ENCODE measurements at places on chromosomes 5 and 9.
A peak's percentile ranks its signal among the peaks of the same experiment; 100 is the strongest.

GRCh38 chr5:78060421-78060820 is 234.1 kb downstream of the AP3B1 start:
- DNase-seq = no peak

DNA sequence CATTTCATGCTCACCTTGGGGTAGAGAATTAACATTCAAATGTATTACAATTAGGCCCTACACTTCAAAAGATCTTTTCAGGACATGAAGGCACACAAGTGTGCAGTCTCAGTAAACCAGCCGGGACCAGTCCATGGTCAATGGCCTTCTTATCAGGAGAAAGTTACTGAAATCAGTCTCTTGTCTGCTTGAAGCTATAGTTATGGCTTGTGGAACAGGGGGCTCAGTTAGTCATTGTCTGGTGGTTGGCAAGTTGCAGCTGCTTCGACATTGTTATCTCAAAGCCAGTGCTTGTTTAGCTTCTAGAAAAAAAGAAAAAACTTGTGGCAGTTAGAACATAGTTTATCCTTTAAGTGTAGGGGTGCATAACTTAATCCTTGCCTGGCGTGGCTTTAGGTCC is 213.1 kb upstream of the ACO1 start:
- no peak for DNase-seq

- no peak for DNase-seq
These were observed 439.0 kb downstream of the CSNK1G3 start for GRCh38 chr5:123950701-123951581.

DNA sequence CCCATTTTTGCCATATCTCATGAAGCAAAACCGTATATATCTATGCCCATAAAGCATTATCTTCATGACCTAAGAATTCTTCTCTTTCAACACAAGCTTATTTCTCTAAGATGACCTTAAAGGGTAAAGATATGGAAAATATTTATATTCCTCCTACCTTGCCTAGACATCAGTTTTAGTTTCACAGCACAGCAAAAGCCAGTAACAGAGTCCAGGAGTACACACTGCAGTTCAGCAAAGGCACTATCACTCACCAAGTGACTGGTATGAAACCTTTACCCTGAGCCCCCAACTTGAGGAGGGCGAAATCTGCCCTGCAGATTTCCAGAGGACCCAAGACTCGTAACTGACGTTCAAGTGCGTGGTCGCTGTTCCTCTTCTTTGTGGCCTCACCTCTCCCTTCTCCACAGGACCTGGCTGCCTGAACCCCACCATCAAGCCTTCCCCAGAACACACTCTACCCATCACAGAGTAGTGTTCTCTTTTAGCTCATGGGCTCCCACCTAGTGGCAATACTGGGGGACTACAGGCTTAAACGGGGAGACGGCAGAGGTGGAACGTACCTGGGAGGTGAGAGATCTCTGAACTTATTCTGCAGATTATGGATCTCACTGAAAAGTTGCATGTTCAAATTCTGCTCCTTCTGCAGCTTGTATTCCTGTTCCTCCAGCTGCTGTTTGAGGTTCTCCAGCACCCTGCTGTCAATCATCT is 141.0 kb downstream of the CDK5RAP2 start:
- DNase-seq = peak; percentile 0

GRCh38 chr5:9743507-9743906 is 113.4 kb upstream of the TAS2R1 start:
- no peak for DNase-seq

DNA sequence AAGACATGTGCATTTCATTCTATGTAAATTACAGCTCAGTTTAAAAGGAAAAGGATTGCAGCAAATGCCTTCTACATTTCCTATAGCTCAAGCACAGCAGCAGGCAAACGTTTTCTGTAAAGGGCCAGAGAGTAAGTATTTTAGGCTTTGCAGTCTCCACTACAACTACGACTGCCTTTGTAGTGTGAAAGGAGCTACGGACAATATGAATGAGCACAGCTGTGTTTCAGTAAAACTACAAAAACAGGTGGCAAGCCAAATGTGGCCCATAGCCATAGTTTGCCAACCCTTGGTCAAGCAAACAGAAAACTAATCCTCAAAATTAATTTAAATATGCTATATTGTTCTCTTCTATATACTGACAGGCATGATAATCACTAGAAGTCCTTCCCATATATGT is 7.2 kb downstream of the PTBP3 start:
- DNase-seq = no peak

DNA sequence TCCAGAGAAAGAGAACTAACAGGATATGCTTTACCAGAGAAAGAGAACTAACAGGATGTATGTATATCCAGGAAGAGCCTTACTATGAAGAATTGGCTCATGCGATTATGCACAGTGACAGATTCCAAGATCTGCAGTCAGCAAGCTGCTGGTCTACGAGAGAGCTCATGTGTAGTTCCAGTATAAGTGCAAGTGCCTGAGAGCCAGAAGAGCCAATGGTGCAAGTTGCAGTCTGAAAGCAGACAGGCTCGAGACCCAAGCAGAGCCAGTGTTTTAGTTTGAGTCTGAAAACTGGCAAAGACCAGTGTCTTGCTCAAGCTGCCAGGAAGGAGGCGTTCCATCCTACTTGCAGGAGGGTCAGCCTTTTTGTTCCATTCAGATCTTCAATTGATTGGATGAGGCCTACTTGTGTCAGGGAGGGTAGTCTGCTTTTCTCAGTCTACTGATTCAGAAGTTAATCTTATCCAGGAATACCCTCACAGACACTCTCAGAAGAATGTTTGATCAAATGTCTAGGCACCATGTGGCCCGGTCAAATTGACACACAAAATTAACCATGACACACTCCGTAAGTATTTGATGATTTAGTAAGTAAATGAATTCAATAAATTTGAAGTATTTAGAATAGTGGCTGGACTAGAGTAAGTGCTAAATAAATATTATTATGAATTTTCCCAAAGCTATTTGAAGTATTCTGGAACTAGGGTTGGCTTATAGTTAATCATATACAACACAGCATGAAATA is 372.1 kb upstream of the SGCD start:
- no peak for DNase-seq

- DNase-seq = no peak
These were observed 166.4 kb downstream of the FAM170A start for GRCh38 chr5:119795768-119796167.

DNA sequence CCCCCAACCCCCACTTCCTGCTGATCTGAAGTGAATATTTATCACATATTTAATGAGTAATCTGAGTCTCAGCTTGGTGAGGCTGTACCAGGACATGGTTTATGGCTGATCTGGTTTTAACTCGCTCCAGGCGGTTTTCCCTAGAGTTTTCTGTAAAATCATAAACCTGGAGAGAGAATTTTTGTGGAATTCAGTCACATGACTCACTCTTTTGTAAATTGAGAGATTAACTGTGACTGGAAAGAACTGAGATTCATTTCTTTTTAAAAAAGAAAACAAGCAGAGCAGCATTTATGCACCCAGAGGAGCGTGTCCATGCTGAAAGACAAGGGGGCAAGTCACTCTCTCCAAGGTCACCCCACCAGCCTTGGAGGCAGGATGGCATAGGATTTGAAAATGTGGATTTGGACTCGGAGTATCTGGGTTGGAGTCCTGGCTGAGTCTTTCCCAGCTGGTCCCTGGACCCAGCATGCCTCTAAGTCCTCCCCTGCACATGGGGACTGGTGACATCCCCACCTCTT is 81.8 kb downstream of the ZNF618 start:
- no peak for DNase-seq

- no peak for DNase-seq
These were observed 398.6 kb upstream of the ADAMTSL1 start for GRCh38 chr9:18075253-18075952.

GRCh38 chr5:138538943-138539627 is 4.0 kb downstream of the ETF1 start:
- no peak for DNase-seq

GRCh38 chr5:175059687-175060211 is 335.4 kb downstream of the MSX2 start:
- no peak for DNase-seq

DNA sequence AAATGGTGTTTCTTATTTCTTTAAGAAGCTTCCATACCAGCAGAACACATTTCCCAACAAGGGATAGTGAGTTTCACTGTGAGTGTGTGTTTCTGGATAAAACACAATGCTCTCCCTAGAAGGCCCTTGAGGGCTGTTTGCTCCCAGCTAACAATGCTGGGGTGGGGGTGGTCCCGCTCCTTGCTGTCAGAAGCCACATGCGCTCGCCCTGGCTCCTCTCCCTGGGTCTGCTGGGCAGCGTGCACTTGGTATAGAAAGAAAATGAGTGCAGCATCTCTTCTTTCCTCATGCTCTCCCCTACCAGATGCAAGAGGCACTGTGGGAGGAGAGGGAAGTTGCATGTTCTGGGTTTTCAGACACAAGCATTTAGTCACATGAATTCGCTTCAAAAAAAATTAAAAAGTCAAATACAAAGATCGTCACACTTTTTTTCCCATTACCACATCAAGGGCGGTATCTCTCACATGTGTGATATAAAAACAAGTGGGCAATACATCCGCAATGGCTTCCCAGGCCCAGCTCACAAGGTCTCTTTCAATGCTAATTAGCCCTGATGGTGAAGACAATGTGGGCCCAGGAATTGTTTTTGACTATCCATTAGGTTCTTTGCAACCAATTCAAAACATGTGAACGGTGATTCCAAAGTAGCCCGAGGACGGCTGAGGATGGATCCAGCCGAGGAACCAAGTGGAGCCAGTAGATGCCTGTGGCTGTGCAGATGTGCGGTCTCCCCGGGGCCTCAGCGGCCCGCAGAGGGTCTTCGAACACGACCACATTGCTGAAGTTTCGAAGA is 603.6 kb downstream of the IRX1 start:
- DNase-seq = no peak

GRCh38 chr5:134114886-134115805 is 665 bp downstream of the TCF7 start:
- DNase-seq = no peak

DNA sequence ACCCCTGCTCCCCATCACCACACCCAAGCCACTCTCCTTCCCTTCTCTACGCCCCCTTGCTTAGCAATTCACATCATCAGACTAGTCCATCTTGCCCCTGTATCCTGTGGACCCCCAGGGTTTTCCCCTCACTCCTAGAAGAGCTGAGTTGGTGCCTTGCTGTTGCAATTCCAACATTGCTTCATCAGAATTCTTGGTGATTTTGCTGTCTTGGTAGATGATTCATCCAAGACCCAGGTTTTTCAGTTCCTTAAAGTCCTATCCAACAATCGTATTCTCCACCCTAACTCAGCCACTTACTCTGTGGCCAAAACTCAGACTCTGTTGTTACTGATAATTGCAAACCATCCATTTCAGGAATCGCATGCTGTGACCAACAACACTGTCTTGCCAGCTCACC is 21.4 kb upstream of the CCNJL start:
- DNase-seq = no peak

DNA sequence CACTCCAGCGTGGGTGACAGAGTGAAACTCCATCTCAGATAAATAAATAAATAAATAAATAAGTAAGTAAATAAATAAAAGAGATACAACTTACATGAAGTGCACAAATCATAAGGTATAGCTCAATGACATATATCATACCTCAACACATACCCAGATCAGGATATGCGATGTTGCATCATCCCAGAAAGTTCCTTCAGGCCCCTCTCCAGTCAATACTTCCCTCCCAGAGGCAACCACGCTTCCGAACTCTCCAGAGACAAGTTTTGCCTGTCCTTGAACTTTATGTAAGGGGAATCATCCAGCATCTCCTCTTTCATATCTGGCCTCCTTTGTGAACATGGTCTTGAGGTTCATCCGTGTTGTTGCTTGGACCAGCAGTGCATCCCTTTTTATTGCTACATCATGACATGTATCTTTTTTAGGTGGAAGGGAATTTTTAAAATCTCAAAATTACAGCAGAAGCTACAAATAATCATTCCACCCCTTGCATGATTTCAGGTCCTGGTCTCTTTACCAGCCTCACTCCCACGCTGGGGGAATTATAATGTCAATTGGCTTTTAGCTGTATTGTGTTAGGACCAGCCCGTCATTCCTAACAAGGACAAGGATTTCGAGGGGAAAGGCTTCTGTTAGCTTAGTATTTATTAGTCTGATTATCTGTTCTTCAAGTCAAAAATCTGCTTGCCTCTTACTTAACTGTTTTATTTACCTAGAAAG is 32.9 kb upstream of the AOPEP start:
- DNase-seq = no peak

GRCh38 chr9:111807197-111807596 is 12.5 kb upstream of the SHOC1 start:
- DNase-seq = no peak

DNA sequence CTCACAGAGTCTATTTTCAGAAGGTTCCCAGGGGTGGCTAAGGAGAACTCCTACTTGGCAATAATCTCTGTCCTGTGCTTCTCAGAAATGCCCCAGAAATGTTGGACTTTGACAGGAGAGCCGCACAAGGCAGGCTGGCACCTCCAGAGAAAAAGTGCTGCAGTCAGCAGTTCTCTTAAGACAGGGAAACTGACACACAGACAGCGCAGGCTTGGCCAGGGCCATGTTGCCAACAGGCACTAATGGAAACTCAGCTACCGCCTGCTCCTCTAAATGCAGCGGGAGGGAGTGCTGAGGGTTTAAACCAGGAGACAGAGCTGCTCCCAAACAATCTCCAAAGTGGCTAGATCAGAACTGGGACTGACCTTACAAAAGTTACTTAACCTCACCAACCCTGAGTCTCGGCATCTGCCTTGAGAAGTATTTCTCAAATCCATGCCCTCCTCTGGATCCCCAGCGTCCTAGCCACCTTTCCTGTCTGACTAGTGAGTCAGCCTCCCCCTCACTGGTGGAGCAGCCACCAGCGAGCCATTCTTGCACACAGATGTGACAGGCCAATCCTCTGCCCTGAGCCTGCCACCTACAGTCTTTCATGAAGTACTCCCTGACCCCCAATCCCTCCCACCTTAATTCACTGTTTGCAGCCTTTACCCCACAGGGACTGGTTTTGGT is 186.4 kb downstream of the CDK5RAP2 start:
- DNase-seq = no peak

- DNase-seq = no peak
These were observed 70.8 kb downstream of the FBXO38 start for GRCh38 chr5:148454576-148454975.

GRCh38 chr5:149870232-149870631 is 74.4 kb downstream of the PDE6A start:
- no peak for DNase-seq

DNA sequence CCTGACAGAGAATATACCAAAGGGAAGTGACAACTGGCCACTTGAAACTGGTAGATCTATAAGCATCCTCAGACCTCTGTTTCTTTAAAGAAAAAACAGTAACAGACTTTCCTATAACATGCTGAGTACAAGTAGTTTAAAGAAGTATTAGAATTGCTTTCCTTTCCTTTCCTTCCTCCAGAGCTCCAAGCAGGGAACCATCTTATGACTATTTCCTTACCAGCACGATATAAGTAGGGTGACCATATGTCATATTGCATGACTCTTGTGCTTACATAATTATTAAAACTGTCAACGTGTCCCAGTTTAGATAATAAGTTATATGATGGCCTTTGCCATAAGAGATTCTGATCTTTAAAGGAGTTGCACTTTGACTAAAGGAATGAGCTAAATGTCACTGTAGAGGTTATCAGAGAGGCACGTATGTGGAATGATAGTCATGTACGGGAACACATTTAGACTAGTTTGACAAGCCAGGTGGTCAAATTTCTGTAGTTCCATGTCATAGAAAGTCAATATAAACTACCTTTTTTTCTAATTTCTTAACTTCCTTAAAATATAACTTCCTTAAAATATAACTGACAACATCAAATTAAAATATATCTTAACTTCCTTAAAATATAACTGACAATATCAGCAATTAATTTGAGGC is 212.7 kb upstream of the CD180 start:
- DNase-seq = no peak

Measured in NCI-H1694 treated with DMSO at 0.1 percent for 48 hours (cell line).